ENCODE measurements at places on chromosomes 3 and 15.
A peak's percentile ranks its signal among the peaks of the same experiment; 100 is the strongest.

GRCh38 chr15:86653344-86654197 is 573.9 kb downstream of the AGBL1 start:
- DNase-seq = no peak

DNA sequence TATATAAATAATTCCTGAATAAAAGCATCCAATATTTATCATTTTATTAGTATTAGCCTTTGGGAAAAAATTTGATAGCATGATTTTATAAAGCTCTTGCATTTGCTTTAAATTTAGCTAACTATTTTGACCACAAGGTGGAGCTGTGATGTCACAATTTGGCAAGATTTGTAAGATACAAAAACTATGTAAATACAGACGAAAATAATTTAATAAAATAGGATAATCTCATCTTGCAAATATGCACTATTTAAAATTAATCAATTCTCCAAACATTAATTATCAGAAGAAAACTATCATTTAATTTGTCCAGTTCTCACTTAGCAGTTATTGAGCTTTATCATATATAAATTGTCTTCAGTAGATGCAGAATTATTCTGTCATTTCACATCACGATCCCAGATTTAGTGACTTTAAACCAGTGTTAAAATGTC is 95.4 kb downstream of the PLOD2 start:
- peak; percentile 16 for DNase-seq

- DNase-seq = no peak
Measured at GRCh38 chr3:123302961-123303360, 101.2 kb downstream of the SEC22A start.

DNA sequence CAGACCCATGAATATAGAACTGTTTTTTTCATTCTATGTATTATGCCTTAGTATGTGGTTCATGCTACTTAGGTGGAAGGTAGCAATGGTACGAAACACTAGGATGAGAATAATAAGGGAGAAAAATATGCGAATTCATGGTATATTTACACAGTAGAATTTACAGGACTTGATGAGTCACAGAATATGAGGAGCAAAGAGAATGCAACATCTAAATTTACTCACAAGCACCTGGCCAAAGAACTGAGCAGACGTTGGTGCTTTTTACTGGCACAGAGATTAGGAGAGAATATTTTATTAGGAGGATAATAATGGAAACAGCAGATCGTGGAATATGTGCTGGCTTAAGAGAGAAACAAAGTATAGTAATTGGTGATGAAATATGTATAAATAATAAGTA is 785.4 kb upstream of the ROBO1 start:
- DNase-seq = no peak

GRCh38 chr15:88275804-88276203 is 19.3 kb upstream of the NTRK3 start:
- DNase-seq = no peak

DNA sequence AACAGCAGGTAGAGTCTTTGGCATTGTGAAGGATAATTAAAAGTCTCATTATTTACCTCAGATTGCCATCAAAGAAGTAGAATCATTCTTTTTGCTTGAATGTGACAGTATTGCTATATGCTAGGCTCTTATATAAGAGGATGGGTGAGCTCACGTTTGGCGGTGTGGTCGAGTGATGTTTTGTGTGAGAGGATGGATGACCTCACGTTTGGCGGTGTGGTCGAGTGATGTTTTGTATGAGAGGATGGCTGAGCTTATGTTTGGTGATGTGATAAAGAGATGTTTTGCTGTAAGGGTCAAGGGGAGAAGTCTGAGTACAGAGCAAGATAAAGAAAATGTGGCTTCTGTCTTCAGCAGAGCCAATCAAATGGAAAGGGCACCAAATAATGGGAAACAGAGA is 299.6 kb upstream of the NR2E3 start:
- DNase-seq = no peak

DNA sequence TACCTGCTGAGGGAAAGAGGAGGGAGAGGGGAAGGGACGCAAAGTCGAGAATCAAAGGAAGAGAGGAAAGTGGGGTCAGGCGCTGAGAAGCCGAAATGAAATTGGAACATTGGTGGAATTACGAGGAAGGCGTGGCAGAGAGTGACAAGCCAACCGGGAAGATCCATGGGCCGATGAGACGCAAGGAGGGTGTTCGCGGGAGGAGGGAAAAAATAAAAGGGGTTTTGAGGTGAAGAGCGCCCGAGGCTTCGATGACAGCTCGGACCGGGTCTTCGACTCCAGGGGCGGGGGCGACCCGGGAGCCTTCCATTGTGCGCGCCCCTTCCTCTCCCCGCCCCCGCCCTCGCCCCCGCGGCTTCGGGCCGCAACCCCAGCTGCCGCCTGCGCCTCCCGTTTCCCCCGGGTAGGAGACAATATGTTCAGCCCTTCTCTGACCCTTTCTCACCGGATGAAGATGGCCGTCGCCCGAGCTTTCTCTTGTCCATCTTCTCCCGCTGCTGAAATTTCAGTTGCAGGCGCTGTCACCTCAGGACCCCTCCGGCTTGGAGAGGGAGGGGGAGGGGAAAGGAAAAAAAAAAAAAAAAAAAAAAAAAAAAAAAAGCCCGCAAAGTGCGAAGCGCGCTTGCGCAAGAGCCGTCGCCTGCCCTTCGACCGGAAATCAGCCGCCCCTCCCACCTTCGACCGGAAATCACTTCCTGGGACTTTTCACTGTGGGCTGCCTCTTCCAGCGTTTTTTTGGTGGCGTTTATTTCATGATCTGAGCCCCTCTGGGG is at the start of gene SENP7:
Gene SENP7, minus strand, starts transcription at position 567 of the 773 bp plus-strand sequence. Its CDS starts 82 bp downstream, at position 485.
- peak; percentile 51 for DNase-seq

- DNase-seq = peak; percentile 9
Measured at GRCh38 chr15:88003541-88004327, 252.8 kb downstream of the NTRK3 start.

GRCh38 chr3:48194446-48195071 is 6.3 kb upstream of the CDC25A start:
- peak; percentile 39 for DNase-seq

GRCh38 chr3:133996251-133996661 is 33.5 kb downstream of the SLCO2A1 start:
- DNase-seq = no peak

- DNase-seq = no peak
Measured at GRCh38 chr3:193134856-193135255, 106.2 kb upstream of the PLAAT1 start.

- no peak for DNase-seq
Measured at GRCh38 chr15:66323312-66323928, 30.1 kb downstream of the DIS3L start.

DNA sequence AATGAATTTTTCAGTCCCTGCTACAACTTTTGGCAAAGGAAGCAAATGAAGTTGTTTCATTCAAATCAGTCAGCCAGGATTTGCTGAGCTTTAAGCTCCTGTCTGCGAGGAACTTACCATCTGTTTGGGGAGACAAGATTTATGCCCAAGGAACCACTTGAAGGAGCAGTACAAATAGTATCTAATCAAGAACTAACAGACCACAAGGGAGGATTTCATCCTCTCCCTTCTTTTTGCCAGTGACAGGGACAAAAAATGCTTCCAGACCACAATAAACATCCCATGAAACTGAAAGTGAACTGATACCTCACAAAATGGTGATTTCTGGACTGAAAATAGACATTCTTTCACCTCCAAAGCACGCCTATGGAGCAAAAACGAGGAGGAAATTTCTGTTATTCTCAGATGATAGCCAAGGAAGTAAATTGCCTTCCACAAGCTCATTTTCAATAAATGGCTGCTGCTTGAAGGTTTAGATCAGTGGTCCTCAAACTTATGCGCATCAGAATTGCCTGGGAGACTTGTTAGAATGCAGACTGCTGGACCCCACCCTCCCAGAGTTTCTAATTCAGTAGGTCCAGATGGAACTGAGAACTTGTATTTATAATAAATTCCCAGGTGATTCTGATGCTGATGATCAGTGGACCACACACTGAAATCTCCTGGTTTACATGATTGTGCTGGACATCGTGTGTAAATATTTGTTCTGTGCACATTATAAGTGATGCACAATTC is 202.4 kb upstream of the GADL1 start:
- no peak for DNase-seq

DNA sequence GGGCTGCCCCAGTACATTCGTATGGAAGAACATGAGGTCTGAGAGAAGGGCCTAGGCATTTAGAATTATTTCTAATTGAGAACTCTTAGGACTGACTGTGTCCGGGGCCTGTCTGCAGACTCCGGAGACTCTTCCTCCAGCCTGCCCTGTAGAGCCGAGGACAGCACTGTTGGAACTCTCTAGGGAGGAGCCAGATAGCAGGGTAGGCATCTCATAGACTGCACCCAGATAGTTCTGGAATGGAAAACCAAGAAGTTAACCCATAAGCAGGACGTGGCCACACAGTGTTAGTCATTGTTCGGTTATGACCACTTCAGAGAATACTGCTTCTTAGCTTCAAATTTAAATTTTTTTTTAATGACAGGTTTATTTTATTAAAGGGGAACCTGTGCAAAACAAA is 59.5 kb downstream of the SNRK start:
- no peak for DNase-seq

GRCh38 chr15:100434038-100434437 is 92.3 kb upstream of the ADAMTS17 start:
- DNase-seq = no peak

DNA sequence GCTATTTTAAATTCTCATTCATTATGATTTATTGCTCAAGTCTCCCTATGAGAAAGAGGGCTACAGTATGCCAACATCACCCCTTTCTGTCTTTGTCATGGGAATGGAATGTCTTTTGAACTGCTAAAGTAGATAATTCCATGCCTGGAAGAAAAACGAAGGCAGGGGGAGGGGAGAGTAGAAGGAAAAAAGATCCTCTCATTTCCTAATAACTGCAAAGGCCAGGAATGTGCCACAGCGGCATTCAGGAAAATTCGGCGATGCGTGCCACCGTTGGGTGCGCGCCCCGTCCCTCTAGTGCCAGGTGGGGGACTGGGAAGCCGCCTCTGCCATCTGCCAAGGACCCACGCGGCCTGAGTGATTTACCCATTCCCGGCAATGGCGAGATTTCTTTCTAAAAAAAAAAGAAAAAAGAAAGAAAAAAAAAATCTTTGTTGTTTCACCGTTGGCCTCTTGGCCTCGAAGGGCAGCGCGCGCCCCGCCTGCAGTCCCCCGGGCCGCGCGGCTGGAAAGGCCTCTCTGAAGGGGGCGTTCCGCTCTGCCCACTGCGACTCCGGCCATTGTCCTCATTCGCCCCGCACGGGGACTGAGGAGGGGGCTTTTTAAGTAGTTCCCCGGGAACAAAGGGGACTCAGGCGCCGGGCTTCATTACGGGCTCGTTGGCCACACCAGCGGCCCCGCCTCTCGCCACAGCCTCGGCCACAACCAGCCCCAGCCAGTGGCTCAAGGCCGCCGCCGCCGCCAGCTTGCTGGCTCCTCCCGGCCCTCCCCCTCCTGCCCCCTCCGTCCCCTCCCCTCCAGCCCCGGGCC is 54.5 kb downstream of the CPN2 start:
- no peak for DNase-seq

GRCh38 chr15:42854576-42854975 is 66.0 kb downstream of the TTBK2 start:
- DNase-seq = no peak

GRCh38 chr3:73773233-73773632 is 148.5 kb upstream of the PDZRN3 start:
- no peak for DNase-seq

- no peak for DNase-seq
Measured at GRCh38 chr3:19662486-19662885, 271.5 kb downstream of the EFHB start.

DNA sequence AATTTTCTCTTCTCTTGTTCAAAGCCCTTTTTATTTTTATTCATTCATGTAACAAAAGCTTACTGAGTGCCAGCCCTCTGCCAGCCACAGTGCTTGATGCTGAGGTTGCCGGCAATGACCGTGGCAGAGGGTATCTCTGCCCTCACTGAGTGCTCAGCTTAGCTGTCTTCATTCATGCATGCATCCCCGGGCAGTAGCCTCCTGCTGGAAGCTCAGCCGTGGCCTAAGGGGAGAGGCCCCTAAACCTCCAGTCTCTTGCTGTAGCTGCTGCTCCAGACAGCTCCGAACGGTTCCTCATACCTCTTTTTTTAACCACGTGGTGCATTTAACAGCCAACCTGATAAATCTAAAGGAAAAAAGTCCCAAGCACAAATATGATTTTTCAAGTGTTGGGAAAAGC is 34.6 kb upstream of the CCDC66 start:
- DNase-seq = no peak

GRCh38 chr15:48176112-48176511 is 2.0 kb downstream of the MYEF2 start:
- no peak for DNase-seq

- no peak for DNase-seq
Measured at GRCh38 chr15:80849308-80849707, 70.1 kb downstream of the CEMIP start.

DNA sequence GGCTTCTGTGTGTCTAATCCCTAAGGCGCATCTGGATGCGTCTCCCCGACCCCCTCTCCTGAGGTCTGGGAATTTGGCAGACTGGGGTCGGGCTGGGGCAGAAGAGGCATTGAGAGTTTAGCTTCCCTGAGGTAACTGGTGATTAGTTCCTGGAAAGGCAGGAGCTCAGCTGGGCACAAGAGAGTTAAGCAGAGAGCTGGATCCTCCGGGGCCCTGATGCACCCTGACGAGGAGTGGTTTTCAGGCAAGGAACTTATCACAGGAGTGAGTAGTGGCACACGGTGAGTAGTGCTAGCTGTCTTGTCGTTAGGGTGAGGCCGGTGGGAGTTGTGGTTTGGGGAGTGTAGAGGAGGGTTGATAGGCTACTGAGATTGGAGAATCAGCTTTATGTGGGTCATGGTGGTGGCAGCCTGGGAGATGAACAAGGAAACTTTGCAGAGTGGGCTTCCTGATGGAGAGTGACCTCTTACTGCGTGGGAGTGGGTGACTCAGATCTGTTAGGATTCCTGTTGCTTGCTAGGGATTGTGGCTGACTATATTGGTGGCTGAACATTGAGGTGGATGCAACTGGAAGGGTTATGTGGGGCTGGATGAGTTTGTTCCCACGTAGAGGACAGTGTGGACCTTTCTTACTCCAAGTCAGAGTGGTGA is 897 bp downstream of the RAD54L2 start:
- DNase-seq = no peak

DNA sequence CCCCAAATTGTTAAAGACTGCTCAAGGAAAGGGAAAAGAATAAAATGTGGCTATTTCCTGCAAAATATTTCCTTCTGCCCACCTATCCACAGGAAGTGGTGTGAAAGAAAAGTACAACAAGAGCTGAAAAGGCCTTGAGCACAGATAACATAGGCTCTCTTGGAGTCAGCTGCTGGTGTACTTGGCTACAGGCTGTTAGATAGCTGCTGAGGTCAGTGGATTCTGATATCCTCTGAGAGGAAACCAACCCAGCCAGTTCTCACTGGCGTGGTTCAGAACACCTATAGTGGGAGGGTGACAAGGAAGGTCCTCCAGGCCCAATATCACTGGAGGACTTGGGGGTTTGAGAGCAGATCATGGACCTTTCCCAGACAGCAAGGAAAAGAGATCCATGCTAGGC is 124.4 kb upstream of the GAP43 start:
- no peak for DNase-seq

GRCh38 chr15:76217882-76218217 is 93.4 kb downstream of the ETFA start:
- no peak for DNase-seq

- DNase-seq = no peak
Measured at GRCh38 chr3:124201786-124202185, 209.9 kb upstream of the ROPN1 start.

GRCh38 chr15:31435912-31436628 is 109.4 kb downstream of the KLF13 start:
- DNase-seq = no peak

All from NCI-H748 treated with DMSO at 0.1 percent for 48 hours (cell line).